LHCN-M2 (cell line): ENCODE measurements at places on chromosomes 7 and 10. TPM values are rescaled to one million over a fixed set of nuclear protein-coding genes. Genes with fewer than 3 reads are reported as not detected.

- DNase-seq: no peak
Measured at GRCh38 chr10:125392609-125393008, 232.2 kb upstream of the CTBP2 start.

DNA sequence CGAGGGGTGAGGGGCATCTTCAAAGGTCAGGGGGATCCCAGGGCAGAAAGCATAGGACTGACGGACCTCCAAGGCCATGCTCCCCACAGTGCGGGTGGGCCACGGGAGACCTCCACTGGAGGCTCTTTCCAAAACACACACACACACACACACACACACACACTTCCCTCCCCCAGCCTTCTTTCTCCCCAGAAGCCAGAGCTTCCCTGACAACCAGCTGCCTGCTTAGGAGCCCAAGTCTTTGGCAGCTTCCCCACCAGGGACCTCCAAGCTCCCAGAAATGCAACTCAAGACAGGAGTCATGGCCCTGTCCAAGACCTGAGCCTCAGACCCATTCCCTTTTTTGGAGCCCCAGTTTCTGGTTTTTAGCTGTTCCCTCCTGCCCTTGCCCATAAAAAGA, 710 bp upstream of the C10orf105 start:
- no peak for DNase-seq

DNA sequence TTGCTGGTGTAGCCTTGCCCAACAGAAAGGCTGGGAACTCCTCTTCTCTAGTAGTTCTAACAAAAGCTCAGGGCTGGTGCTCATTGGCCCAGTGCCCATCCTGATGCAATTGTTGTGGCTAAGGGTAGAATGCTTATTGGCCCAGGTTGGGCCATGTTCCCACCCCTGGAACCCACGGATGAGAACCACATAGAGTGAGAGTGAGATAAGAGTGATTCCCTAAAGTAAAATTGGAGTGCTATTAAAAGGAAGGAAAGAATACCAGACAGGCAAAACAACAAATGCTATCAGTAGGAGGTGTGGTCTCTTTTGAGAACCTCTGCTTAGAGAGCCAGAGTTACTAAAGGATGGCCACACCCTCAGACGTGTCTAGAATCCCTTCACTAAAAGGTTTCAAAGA, 49.2 kb downstream of the LGI1 start:
- DNase-seq: no peak

GRCh38 chr10:117419921-117420320, 44.7 kb upstream of the PDZD8 start:
- DNase-seq: no peak

MET gene
- 133 and 149 TPM in 2 replicates for total RNA-seq

DNA sequence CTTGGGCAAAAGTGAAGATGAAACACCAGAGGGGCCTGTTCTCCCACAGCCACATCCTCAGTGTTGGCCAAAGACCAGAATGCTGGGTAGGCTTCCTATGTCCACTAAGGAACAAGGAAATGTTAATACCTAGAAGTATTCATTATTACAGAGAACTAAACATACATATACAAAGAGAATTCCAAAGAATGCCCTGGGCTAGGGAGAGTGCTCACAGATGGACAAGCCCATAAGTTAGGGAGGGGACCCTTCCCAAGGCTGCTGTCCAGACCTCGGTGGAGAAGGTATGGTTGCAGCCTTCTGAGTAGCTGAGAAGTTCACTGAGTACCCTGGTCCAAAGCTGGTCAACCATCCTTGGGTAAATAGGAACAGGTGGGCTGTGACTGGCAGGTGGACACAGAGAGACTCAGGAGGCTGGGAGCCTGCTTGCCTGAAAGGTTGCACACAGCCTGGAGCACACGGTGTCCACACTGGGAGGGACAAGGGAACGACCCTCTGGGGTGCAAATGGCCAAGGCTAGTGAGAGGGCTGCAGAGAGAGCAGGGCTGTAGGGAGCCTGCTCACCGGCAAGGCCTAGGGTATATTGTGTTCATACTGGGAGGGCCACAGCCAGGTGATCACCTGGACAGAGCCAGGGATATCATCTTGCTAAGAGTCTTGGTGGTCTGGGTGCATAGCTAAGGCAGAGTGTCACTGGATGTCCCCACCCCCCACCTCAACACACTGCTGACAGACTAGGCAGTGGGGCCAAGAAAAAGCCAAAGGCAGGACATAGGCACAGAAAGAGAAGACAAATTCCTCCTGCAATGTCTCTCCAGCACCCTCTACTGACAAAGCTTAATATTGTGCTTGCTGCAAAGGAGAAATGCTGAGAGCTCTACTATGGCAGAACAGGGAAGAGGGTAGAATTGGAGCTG, 40.3 kb downstream of the CPVL start:
- peak; percentile 68 for DNase-seq
